ENCODE measurements at places on chromosomes 7 and 10.

- DNase-seq, result no peak
Observed at GRCh38 chr10:102927311-102928010, 9.4 kb downstream of the CNNM2 start.

- DNase-seq, result no peak
Observed at GRCh38 chr7:44461387-44461786, 29.1 kb downstream of the NUDCD3 start.

- no peak for DNase-seq
Observed at GRCh38 chr7:155144371-155144770, 74.2 kb downstream of the HTR5A start.

GRCh38 chr7:47232751-47233412 is 349.0 kb downstream of the TNS3 start:
- DNase-seq, result no peak

- no peak for DNase-seq
Observed at GRCh38 chr10:32627183-32627582, 181.2 kb downstream of the CCDC7 start.

- DNase-seq, result no peak
Observed at GRCh38 chr7:98640375-98640774, 23.3 kb downstream of the NPTX2 start.

DNA sequence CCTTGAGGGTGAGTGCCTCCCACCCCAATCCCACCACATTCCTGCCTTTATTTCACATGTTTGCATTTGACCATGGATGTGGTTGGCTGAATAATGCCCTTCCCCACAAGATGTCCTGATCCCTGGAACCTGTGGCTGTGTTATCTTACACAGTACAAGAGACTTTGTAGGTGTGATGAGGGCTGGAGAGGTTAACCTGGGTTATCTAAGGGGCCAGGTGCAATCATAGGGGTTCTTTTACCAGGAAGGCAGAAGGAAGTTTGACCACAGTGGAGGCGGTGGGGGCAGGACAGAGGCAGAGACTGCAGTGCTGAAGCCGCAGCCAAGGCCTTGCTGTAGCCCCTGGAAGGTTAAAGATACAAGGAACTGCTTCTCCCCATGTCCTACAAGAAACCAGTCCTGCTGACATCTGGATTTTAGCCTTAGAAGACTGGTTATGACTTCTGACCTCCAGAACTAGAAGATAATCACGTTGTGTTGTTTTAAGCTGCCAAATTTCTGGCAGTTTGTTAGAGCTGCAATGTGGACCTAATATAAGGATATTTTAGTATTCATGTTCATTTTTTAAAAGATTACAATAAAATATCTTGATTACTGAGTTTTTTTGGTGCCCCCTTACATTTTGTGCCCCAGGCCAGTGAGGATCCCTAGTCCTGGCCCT is 136.6 kb downstream of the ARHGAP22 start:
- DNase-seq, result no peak

DNA sequence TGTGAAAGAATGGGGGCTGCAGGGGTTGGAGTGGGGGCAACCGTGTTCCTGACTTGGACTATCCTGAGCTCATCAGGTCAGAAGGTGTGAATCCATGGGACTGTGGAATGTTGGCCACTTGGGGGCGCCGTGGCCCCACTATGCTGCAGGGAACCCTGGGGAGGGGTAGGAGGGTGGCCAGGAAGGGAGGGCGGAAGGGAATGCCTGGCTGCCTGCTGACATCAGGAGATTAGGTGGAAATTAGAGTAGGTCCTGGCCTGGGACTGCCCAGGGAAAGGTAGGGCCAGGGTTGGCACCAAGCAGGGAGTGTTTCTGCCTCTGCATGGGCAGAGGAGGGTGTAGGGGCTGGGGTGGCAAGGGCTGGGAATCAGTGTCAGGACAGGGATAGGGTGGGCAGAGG is 65.8 kb upstream of the PRSS58 start:
- peak; percentile 28 for DNase-seq

GRCh38 chr10:109783286-109783685 is 140.0 kb downstream of the XPNPEP1 start:
- no peak for DNase-seq

DNA sequence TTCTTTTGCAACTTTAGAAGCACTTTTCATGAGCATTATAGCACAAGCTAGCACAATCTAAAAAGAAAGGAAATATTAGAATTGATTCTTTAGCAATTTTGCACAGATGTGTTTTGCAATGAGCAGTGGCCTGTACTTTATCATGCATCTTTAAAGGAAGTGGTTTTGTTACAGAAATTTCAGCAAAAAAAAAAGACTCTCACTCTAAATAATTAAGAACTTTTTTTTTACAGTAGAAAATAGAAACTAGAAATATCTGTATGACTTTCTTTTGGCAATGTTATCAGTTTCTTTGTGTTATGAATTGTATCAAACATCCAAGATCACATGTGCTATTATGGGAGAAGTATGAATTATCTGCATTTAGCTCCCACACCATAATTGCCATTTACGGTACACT is 195.7 kb upstream of the KLF6 start:
- DNase-seq, result no peak

DNA sequence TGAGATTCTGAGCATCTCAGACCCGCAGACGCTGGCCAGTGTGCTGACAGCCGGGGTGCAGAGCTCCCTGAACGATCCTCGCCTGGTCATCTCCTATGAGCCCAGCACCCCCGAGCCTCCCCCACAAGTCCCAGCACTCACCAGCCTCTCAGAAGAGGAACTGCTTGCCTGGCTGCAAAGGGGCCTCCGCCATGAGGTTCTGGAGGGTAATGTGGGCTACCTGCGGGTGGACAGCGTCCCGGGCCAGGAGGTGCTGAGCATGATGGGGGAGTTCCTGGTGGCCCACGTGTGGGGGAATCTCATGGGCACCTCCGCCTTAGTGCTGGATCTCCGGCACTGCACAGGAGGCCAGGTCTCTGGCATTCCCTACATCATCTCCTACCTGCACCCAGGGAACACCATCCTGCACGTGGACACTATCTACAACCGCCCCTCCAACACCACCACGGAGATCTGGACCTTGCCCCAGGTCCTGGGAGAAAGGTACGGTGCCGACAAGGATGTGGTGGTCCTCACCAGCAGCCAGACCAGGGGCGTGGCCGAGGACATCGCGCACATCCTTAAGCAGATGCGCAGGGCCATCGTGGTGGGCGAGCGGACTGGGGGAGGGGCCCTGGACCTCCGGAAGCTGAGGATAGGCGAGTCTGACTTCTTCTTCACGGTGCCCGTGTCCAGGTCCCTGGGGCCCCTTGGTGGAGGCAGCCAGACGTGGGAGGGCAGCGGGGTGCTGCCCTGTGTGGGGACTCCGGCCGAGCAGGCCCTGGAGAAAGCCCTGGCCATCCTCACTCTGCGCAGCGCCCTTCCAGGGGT is 703 bp downstream of the RBP3 start:
- DNase-seq, result no peak

DNA sequence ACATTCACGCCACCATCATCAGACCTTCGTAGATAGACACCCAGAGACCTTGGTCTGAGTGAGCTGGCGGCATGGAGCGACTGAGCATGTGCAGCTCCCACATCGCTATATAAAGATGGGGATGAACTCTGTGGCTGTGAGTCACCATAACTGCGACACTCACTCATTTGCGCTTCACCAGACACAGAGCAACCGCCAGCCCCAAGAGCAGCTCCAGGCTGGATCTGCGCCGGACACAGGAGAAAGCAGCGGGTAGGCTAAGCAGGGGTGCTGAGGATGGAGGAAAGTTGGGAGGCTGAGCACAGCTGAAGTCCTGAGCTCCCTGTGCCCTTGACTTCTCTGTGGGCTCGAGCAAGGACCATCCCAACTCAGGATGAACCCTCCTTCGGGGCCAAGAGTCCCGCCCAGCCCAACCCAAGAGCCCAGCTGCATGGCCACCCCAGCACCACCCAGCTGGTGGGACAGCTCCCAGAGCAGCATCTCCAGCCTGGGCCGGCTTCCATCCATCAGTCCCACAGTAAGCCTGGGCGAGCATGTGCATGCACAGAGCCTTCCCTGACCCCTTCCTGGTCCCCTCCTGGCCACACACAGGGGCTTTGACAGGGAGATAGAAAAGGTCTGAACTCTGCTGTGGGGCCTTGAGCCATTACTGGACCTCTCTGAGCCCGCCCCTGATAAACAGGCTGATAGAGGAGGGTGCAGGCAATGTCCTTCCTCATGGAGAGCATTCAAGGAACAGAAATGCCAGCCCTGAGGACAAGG is at the start of gene OPN4:
OPN4 (plus strand) TSS at position 137 of the 762 bp plus-strand sequence; CDS start at position 374, 237 bp downstream.
- no peak for DNase-seq

DNA sequence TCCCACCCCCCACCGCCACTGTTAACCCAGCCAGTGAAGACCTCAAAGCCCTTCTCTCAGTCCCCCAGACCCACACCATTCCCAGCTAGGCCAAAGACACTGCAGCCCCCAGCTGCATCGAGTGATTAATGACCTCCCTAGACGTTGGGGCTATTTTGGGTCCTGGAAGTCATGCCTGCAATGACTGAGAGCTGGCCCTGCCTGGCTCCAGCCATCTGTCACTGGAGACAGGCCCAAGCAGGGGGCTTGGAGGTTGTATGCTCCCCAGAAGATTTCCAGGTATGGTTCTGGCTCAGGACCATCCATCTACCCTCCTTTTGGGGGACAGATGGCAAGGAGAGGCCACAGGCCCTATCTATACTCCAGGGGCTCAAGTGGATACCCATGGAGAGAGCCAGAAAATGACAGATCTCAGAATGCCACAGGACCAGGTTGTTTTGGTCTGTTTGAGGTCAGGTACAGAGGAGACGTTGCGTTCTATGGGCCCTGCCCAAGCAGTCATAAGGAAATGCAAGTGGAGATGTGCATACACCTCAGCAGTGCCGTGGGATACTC is 5.1 kb downstream of the KCNIP2 start:
- no peak for DNase-seq

- no peak for DNase-seq
Observed at GRCh38 chr7:123645516-123645915, 10.2 kb upstream of the LMOD2 start.

GRCh38 chr7:102288285-102288930 is 1.7 kb downstream of the SH2B2 start:
- DNase-seq, result no peak

DNA sequence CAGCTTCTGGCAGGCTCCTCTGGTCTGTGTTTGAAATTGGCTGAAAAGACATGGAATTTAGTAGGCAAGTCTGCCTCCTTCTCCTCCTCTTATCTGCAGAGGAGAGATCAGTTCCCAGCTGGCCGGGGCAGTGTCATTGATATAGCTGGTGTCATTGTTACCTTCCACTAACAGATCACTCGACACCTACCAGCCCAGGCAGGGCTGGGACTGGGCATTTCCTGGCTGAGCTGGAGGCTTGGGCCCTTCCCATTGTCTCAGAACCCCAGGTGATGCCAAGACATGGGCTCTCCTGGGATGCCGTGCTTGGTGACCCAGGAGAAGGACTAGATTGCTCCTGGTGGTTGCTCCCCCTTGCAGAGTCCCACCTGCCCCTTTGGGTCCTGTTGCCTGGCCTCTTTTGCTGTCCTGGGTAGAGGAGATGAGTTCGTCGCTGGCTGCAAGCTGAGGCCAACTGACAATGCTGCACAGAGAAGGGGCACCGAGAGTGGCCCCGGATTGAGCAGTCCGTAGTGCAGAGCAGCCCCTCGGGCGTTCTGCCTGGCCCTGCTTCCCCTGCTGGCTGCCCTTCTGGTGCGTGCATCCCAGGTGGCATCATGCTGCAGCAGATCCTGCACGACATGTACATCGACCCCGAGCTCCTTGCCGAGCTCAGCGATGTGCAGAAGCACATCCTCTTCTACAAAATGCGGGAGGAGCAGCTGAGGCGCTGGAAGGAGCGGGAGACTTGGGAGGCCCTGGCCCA is at the start of gene SH2D4B:
SH2D4B (plus strand) TSS at position 167 of the 745 bp plus-strand sequence; CDS start at position 597, 430 bp downstream.
- DNase-seq, result no peak

DNA sequence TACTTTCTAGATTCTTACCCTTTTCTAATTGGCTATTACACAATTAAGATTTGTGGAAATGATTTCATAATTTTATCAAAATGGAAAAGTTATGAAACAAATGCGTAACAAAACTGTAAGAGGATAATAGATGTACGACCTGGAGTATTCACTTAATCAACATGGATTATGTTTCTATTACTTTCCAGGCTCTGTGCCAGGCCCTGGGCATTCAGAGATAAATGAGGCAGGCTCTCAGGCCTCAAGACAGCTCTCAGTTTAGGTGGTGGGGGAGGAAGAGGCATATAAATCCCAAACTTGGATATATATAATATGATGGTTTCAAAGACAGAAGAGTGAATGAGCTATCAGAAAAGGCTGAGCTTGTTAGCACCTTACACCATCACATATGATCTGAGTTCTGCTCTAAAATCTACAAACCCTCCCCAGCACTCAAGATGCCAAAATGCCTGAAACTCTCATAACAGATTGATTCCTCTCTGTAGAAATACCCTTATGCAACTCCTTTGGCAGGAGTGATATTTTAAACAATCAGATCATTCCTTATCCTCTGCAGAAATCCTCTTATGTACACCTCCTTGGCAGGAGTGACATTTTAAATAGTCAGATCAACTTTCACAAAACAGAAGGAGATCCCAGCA is 42.5 kb downstream of the ACBD5 start:
- no peak for DNase-seq

DNA sequence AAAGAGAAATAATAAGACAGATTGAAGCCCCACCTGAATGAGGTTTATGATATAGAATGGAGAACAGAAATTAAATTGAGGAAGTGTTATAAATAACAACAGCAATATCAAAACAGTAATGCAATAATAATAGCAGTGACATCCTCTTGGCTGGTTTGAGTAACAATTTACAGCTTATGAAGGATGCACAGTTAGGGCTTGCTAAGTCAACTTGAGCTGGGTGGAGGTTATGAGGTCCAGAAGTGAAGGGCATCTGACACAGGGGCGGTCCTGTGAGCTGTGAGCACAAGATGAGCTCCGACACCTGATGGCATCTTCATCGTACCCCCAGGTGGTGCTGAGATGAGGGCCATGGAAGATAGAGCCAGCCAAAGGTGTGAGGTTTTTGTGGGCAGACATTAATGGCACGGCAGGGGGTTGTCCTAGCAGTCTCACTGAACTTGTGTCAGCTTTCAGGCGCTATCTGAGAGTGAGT is 30.5 kb downstream of the ARHGAP22 start:
- DNase-seq, result no peak

DNA sequence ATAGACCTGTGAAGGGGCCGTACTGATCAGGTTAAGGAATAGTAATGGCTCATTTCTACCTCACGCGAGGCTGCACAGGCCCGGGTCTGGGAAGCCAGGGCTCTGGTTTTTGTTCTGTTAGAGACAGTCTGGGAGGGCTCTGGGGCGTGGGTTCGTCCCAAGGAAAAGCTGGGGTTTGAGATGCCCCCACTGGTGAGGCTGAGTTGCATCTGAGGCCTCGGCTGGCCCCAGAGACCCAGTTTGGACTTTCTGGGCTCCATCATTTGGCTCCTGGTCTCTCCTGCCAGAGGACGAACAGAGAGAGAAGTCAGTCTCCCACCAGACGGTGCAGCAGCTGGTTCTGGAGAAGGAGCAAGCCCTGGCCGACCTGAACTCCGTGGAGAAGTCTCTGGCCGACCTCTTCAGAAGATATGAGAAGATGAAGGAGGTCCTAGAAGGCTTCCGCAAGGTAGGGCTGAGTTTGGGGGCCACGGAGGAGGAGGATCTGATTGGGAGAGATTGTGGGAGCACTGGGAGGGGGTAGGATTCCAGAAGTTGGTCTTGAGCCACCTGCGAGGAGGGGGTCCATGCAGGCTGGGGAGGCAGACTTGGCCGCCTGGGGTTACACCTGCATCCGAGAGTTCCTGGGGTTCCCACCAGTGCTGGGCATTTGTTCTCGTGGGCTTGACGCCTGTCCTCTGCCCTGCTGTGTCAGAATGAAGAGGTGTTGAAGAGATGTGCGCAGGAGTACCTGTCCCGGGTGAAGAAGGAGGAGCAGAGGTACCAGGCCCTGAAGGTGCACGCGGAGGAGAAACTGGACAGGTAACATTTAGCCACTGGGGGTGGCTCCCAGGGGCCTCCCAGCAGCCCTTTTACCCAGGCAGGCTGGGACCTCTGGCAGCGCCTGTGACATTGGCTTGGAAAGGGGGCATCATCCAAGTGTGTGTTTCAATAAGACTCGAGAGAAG is 22.5 kb upstream of the BTBD16 start:
- DNase-seq, result no peak
